ENCODE measurements at places on chromosomes 16 and 17. TPM values are rescaled to one million over a fixed set of nuclear protein-coding genes. Genes with fewer than 3 reads are reported as not detected.

GRCh38 chr16:85955566-85955965 lies 56.6 kb downstream of the IRF8 start:
- peaks cover 25% of the 10 kb centered on the region for H3K27me3 ChIP-seq

The HBA2 gene
- not detected for total RNA-seq

DNA sequence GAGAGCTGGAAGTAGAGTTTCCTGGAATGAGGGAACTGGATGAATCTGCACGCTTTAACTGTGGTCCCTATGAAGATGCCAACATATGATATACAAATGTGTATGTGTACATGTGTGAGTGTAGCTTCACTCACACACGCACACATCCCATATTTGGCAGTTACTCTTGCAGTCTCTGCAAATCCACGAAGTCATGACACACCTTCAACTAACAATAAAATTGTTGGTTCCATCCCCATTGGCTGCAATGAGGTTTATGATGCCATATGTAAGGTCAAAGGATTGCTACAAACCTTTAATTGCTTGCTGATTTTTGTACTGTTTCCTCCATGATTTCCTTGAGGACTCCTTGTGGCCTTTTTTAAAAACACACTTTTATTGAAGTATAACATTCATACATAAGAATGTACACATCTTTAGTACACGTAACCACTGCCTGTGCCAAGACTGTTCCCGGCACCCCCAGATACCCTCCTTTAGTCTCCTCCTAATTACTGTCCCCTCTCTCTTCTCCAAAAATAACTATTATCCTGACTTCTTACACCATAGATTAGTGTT lies 22.0 kb downstream of the MYO1D start:
- H3K36me3 ChIP-seq = no peaks in the 10 kb centered on the region
- H3K27me3 ChIP-seq = no peaks in the 10 kb centered on the region
- no peak for DNase-seq
- H3K4me1 ChIP-seq = peaks cover 8% of the 10 kb centered on the region

The KRT33B gene
- not detected for total RNA-seq

DNA sequence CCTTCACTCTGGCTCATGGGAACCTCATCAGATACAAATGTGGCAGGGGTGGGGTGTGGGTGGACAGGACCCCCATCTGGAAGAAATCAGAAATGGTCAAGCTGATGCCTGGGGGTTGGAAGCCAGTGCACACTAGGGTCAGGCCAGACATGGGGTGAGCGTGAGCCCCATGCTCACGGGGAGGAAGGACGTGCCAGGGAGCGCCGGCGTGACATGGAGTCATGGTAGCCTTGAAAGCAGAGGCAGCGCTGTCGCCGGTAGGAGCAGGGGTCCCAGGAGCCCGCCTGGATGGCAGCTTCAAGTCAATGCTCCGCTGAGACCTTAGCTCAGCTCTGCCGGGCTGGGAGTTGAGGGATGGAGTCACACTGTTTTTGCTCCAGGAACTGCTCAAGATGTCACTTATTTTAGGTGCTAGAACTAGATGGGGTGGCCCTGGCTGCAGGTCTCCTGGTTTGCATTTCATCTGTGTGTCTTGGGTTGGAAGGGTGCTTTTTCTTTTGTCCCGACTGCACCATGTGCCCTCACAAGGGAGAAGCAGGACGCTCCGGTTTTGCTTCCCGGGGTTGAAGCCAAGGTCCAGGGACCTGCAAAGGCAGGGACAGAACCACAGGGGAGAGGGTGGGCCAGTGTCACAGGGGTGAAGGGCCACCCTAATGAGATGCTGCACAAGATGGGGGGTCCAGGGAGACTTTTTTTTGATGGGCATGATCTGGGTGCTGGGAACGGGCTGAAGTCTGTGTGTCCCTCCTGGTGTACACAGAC lies 51.4 kb downstream of the USP22 start:
- H3K27ac ChIP-seq = no peak overlapping the region
- peaks cover 6% of the 10 kb centered on the region for H3K36me3 ChIP-seq
- no peaks in the 10 kb centered on the region for H3K27me3 ChIP-seq

DNA sequence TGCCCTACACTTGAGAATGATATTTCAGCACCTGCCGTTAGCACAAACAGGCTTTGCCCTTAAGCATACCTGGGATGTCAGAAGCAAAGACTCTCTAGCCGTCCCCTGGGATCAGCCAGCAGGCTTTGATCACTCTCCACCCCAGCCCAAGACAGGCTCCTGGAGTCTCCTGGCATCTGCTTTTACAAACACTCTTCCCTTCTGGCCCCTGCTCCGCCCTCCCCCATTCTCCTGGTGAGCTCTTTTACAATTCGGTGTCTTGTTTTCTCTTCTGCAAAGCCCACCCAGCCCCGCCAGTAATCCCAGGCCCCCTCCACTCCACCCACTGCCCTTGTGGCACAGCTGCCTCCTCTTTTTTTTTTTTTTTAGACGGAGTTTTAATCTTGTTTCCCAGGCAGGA lies 50.4 kb downstream of the KATNIP start:
- H3K4me1 ChIP-seq = peaks cover 10% of the 10 kb centered on the region
- no peak overlapping the region for H3K27ac ChIP-seq
- no peak for DNase-seq
- H3K27me3 ChIP-seq = no peaks in the 10 kb centered on the region

GRCh38 chr16:7350806-7351205 lies 18.2 kb downstream of the RBFOX1 start:
- DNase-seq = no peak
- H3K27me3 ChIP-seq = no peaks in the 10 kb centered on the region
- H3K4me3 ChIP-seq = no peak overlapping the region
- H3K27ac ChIP-seq = no peak overlapping the region

DNA sequence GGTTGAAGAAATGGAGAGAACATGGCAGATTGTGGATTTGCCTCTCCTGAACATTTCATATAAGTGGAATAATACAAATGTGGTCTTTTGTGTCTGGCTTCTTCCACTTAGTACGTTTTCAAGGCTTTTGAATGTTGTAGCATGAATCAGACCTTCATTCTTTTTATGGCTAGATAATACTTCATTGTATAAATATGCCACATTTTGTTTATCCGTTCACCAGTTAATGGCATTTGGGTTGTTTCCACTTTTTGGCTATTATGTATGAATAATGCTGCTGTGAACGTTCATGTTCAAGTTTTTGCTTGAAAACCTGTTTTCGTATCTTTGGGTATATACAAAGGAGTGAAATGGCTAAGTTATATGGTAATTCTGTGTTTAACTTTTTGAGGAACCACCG lies 130.4 kb downstream of the TANC2 start:
- DNase-seq = no peak
- no peaks in the 10 kb centered on the region for H3K27me3 ChIP-seq
- H3K4me1 ChIP-seq = peaks cover 3% of the 10 kb centered on the region

GRCh38 chr17:13688716-13689115 lies 87.0 kb upstream of the HS3ST3A1 start:
- no peak overlapping the region for H3K27ac ChIP-seq
- no peaks in the 10 kb centered on the region for H3K36me3 ChIP-seq
- no peak overlapping the region for H3K4me3 ChIP-seq
- no peak for DNase-seq
